ENCODE measurements at places on chromosomes 7 and 10. TPM values are rescaled to one million over a fixed set of nuclear protein-coding genes. Genes with fewer than 3 reads are reported as not detected.

- peak; percentile 17 for DNase-seq
These were observed 637 bp downstream of the HSPA14 start for GRCh38 chr10:14838582-14839304.

DNA sequence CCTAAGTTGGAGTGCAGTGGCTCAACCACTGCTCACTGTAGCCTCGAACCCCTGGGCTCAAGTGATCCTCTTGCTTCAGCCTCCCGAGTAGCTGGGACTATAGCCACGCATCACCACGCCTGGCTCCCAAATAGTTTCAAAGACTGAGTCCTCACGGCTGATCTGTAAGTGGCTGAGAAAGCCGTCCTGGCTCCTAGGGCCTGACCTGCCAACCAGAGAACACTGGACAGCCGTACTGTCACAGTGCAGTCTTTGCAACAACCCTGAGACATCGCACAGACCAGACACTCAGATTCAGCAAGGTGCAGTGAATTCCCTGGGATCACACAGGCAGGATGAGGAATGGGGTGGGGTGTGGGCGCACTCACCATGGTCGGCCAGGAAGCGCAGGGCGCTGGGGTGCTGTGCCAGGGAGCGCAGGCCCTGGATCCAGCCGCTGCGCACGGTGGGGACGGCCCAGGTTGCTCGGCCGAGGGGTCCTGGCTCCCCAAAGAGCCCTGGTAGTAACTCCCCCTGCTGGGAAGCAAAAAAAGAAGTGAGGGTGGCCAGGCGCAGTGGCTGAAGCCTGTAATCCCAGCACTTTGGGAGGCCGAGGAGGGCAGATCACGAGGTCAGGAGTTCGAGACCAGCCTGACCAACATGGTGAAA lies 10.7 kb downstream of the BRAT1 start:
- no peak for DNase-seq

DNA sequence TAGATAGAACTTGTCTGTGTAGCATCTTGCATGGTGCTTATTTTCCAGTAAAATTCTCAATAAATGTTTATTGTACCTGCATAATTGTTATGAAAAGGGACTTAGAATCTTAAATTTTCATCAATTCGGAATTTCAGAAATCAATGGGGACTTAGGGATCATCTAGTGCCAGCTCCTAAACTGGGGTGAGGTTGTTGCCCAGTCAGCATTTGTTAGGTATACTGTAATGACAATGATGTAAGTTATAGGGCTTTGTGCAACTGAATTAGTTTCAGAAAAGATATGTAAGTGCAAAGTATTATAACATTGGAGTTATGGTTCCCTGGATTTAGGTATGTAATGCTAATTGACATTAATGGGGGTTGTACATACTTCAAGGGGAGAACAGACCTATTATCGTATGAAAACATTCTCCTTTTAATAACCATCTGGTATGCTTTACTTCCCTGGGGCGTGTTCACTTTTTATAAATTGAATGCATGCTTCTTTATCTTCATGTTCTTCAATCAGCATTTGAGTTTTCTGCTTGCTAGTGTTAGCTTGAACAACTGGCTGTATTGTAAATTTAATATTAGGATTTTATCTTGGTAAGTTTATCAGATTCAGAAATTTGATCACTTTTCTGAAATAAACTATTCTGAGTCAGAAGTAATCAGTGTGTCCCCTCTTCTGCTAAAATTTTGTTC lies 270.3 kb downstream of the BBS9 start:
- DNase-seq, result no peak

DNA sequence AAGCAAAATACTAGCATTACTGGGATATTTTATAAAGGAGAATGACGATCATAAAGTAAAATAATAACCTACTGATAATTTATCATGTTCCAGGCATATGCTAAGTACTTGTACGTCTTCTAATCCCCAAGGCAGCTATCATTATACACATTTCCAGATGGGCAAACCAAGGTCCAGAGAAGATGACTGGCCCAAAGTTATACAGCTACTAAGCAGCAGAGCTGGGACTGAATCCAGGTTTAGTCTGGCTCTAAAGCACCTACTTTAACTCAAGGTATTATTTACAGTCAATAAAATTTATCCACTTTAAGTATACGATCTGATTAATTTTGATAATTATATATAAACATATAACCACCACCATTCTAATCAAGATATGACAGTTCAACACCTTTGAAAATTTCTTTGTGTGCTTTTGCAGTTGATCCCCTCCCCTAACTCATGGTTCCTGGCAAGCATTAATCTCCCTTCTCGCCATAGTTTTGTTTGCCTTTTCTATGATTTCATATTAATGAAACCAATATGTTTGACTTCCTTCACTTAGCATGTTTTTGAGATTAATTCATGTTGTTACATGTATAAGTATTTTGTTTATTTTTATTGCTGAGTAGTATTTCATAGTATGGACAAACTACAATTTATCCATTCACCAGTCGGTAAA lies 126.7 kb downstream of the CPEB3 start:
- no peak for DNase-seq

DNA sequence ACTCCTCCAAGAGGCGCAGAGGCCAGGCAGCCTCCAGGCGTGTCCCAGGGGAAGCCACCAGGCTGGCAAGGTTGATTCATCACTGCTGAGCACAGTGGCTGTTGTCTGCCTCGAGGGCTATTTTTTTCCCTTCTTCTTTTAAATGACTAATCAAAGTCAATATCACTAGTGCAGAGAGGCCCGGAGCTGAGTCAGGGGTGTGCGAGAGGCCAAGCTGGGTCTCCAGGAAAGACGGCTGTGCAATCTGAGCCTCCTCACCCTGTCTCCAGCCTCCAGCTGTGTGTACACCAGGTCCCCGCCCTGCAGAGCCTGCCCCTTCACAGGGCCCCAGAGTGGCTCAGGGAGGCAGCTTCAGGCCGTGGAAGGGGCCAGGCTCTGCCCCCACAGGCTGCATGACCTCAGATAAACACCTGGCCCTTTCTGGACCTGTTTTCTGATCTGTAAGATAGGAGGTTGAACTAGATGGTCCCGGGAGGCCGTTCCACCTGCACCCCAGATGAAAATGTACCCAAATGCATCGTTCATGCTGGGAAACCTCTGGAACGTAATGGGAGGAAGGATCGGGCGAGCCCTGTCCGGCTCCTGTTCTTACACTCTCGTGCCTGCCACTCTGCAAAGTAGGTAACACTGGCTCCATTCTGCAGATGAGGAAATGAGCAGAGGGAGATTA lies 3.7 kb downstream of the STX1A start:
- peak; percentile 100 for DNase-seq

- DNase-seq, result no peak
These were observed 78.9 kb downstream of the GPR37 start for GRCh38 chr7:124686543-124687171.

GRCh38 chr7:69595415-69595814 lies 2.9 kb upstream of the AUTS2 start:
- no peak for DNase-seq

The PTCD1 gene
- 4.9 TPM for total RNA-seq

DNA sequence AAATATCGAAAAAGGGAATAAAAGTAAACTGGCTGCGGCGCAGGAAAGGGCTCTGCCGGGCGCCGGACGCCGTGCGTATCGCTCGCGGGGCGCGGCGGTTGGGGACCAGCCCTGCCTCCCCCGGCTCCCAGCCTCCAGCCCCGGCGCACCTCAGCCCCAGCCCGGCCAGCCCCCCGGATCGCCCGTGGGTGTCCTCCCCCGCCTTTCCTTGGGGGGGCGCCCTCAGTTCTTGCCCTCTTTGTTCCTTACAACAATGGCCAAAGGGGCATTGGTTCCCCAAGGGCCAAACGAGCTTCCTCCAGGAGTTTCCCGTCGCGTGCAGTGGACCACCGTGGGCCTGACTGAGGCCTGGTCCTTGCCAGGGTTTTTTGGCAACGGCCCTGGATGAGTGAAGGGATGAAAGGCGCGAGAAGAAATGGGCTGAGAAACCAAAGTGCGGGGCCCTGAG lies 1.2 kb downstream of the MACROH2A2 start:
- no peak for DNase-seq

GRCh38 chr7:36658335-36659171 lies 65.7 kb downstream of the AOAH start:
- peak; percentile 80 for DNase-seq

DNA sequence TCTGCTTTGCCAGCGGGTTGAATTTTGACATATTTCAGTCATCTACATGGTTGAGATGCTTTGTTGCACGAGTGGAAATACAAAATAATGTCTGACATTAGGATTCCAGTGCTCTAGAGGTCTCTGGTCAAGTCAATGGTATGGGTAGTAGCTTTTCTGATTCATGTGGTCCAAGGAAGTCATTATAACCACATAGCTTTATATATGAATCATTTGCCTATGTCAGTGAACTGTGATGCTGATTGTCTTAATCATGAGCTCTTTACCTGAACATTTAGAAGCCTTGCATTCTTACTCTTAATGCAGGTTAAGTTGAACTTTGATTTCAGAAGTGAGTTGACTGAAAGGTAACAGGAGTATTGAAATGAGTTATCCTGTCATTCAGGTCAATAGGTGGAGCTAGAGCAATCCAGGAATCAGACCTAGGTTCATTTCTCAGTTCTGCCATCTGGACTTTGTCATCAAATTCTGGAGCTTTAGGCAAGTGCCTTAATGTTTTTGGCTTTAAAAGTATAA lies 3.3 kb downstream of the MAPK8 start:
- DNase-seq, result peak; percentile 75

- DNase-seq, result peak; percentile 53
These were observed 577 bp downstream of the DNAJB9 start for GRCh38 chr7:108570146-108570755.

GRCh38 chr10:126917975-126918908 lies 13.0 kb downstream of the DOCK1 start:
- no peak for DNase-seq

- peak; percentile 86 for DNase-seq
These were observed 55.8 kb upstream of the KIF5B start for GRCh38 chr10:32112055-32112454.

DNA sequence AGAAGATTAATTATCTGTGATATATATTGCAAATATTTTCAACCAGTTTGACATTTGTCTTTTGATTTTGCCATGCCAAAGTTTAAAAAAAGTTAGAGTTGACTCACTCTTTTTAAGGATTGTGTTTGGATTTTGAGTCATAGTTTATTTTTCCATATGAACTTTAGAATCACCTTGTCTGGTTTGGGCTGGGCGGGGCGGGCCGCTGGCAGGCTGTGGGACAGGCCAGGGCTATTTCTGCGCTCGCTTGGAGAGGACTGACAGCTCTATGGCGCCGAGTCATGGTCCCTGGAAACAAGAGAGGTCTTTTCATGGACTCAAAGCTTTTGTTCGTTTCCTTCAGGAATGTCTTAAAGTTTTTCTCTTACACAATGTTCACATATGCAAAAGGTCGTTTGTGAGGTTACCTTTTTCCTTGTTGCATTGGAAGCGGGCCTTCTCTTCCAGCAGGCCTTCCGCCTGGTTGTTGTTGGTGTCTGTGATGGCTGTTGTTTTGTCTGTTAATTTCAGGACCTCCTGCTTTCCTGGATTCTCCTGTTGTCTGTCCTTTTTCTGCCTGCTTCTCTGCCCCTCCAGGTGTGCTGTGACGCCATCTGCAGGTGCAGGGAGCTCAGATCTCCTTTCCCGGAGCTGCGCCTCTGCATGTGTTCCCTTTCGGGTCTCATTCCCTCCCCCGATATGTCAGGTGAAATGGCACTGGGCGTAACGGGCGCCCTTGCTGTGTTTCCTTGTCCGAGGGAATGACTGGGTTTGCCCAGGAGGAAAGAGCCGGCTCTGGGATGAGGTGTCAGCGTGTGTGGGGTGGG lies 53.8 kb downstream of the INPP5A start:
- DNase-seq, result peak; percentile 32

The IL2RA gene
- not detected for total RNA-seq

GRCh38 chr7:95927756-95928155 lies 155.4 kb downstream of the DYNC1I1 start:
- no peak for DNase-seq

- peak; percentile 58 for DNase-seq
These were observed 58.0 kb downstream of the PDSS1 start for GRCh38 chr10:26755443-26755903.

The C10orf105 gene
- 0.10 TPM for total RNA-seq

- DNase-seq, result no peak
These were observed 68.8 kb downstream of the TRIL start for GRCh38 chr7:28889290-28889689.

- no peak for DNase-seq
These were observed 52.3 kb downstream of the NEURL1 start for GRCh38 chr10:103545771-103546281.

- DNase-seq, result no peak
These were observed 147.8 kb upstream of the EEPD1 start for GRCh38 chr7:36005293-36005692.

GRCh38 chr10:124734311-124735166 lies 9.6 kb downstream of the FAM53B start:
- no peak for DNase-seq

DNA sequence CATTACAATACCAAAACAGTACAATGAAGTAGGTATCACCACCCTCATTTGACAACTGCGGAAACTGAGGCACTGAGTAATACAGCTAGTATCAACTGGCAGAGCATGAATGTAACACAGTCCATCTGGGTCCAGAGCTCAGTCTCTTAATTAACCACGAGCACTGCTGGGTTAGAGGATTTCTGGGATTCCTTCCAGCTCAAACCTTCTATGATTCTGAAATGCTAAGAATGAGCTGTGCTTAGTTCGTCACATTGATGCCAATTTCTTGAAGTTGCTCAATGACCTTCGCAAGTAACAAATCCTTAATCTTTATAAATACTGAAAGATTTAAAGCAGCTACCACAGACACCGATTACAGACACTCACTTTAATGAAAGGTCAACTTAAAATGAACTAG lies 62.5 kb downstream of the SGMS1 start:
- peak; percentile 48 for DNase-seq

- no peak for DNase-seq
These were observed 355.2 kb downstream of the CCSER2 start for GRCh38 chr10:84683550-84683949.

The STEAP1 gene
- 30.0 TPM for total RNA-seq

The OR2A7 gene
- not detected for total RNA-seq

- no peak for DNase-seq
These were observed 36.0 kb downstream of the EN2 start for GRCh38 chr7:155493744-155494538.

- no peak for DNase-seq
These were observed 113.8 kb upstream of the EEPD1 start for GRCh38 chr7:36039243-36039642.

- DNase-seq, result peak; percentile 25
These were observed 20.4 kb upstream of the ST8SIA6 start for GRCh38 chr10:17474595-17475323.

DNA sequence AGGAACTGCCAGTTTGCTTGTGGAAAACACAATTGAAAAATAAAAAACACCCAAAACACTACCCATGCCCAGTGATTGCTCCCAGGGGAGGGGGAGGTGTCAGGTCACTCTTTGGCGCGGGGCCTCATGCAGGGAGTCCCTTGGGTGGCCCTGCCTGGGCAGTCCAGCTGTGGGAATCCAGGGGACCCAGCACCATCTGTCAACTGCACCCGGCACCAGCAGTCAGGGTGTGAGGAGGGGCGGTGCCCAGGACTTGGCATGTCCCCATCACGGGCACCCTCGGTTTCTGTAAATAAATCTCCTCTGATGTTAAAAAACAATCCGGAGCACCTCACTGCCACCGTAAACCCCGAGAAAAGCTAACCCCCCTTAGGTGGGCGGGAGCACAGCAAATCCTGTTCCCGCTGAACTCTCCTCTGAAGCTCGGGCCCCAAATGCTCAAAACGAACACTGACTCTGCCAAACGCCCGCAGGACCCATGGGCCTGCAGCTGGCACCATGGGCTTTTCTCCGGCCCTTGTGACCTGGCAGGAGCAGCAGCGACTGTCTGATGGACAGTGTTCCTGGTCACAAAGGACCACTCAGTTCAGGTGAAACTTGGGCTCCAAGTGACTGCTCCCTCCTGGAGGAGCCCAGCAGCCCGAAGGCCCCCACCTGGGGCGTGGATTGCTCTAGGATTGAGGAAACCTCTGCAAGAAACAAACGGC lies 18.5 kb upstream of the EN2 start:
- DNase-seq, result no peak
